Right ventricle myocardium superior (tissue), 1 donor: ENCODE measurements at places on chromosomes 6 and 20. TPM values are rescaled to one million over a fixed set of nuclear protein-coding genes. Genes with fewer than 3 reads are reported as not detected.
A peak's percentile ranks its signal among the peaks of the same experiment; 100 is the strongest.

DNA sequence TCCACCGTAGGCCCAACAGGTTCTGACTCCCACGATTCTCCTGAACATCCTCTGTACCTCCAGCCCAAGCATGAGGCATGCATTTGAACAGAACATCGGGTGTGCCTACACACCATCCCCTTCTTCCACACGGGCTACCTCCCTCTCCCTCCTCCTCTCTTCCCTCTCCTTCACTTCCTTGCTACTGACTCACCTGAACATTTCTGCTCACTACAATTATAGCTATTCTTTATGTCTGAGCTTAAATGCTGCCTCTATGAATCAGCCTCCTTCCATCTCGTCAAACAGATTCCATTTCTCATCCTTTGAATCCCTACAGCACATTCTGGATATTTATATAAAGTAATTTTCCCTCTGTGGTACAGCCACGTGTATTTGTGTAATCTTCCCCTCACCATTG, 71.4 kb upstream of the MYLIP start:
- DNase-seq = no peak

Gene DEFB132
- total RNA-seq = not detected

- no peak for DNase-seq
Observed at GRCh38 chr6:69933239-69933638, 66.9 kb downstream of the COL19A1 start.

DNA sequence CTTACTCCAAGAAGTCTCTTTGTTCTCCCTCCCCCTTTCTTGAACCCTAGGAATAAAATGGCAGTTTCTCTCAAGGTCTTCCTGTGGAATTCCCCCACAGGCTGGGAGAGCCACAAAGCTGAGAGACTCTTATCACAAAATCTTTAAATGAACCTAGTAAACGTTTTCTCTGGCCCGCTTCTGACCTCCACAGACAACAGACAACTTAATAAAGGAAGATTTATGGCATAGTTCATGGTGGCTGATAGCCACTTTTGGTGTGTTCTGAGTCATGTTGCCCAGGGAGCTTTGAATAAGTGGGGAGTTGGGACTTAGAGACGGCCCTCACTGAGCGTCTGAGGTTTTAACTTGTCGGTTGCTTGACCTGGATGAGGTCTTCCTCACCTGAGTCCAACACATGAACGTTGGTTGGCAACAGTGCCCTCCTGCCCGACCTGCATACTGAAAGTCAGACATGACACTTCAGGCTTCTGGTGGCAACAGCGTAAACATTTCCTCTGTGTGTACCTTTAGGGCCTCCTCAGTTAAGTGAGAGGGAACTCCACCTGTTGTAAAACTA, 124.1 kb downstream of the FOXO3 start:
- DNase-seq = no peak

GRCh38 chr6:109722564-109723254, 31.6 kb downstream of the FIG4 start:
- DNase-seq = no peak

Gene FERMT1
- total RNA-seq = 1.0 TPM

Gene MOG
- total RNA-seq = 10.3 TPM

GRCh38 chr20:49701241-49701790, 12.4 kb downstream of the B4GALT5 start:
- no peak for DNase-seq

Gene DNAH8
- 0.03 TPM for total RNA-seq

Gene SLC4A11
- 0.16 TPM for total RNA-seq

- peak; percentile 87 for DNase-seq
Observed at GRCh38 chr20:23048283-23049200, 930 bp downstream of the THBD start.

DNA sequence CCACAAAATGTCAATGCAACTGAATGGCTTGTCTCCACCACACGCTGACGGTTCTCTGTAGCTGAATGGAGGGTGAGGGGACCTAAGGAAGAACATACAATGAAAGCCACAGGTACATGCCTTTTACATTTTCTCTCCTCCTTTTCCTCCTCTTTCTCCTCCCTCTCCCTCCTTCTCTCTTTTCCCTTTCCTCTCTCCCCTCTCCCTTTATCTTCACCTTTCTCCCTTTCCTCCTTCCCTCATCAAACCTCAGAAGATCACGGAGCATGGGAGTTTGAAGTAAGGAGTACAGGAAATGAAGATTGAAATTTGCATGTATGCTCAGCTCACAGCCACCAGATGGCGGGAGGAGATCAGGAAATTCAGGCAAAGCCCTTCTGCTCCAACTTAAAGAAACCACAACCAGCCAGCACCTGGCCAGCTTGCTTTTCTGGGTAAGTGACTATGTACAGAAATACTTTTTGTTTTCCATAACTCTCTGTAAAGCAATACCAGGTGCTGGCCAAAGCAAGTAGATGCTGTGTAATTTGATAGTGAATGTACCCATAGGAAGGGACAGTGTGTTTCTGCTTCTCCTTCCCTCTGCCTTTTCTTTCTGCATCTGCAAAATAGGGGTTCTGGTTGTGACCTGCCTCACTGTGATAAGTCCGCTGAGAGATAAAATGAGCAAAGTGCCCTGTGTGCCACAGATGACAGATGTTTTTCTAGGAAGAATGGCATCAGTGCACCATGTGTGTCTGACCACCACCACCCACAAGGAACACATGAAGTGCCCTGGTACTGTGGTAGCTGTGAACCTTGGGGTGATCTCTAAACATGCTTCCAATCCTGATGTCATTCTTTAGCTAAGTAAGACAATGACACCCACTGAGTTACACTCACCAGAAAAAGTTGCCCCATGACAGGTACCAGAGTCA, 18.6 kb upstream of the FOXO3 start:
- peak; percentile 67 for DNase-seq

Gene PLAGL2
- total RNA-seq = 5.7 TPM

- DNase-seq = no peak
Observed at GRCh38 chr20:61656198-61656597, 404.1 kb downstream of the CDH4 start.

- DNase-seq = no peak
Observed at GRCh38 chr6:131172222-131172621, 37.0 kb downstream of the AKAP7 start.

DNA sequence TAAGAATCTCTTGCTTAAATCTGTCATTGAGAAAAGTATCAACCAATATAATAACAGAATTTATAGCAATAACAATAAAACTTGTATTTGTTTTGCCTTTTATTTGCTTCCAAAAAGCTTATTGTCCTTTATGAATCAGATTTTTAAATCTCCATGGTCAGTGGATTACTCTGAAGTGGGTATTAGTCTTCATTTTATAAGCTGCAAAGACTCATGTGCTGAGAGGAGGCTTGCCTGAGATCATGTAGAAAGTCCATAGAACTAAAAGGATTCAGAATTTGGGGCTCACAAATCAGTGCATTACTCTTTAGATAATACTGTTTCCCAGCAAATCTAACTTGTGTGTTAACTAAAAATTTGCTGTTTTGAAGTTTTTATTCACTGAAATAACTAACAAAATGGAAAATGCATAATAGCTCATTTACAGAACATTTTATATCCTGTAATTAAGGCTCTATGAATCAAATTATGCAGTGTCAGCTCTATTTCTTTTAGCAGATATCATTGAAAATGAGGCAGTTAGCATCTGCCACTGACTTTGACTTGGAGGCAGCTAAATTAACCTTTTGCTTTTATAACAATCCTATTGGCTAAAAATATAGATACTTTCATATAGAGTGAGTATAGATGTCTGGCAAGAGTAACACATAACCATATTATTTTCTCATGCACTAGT, 781.1 kb upstream of the CITED2 start:
- DNase-seq = no peak

DNA sequence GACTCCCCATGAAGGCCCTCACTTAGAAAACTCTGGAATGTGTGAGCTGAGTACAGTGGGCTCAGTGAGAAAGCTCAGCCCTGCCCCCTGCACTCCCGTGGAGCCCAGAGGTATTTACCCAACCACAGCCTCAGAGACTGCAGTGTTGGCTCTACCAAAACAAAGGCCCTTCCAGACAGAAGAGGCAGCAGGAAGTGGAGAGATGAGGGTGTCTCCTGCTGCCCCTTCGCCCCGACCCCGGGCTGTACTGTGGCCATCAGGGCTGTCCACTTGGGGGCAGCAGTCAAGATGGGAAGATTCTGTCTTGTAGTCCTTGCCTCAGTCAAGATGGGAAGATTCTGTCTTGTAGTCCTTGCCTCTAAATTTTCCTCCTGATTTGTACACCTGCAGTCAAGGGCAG, 341.3 kb downstream of the TAF4 start:
- no peak for DNase-seq

DNA sequence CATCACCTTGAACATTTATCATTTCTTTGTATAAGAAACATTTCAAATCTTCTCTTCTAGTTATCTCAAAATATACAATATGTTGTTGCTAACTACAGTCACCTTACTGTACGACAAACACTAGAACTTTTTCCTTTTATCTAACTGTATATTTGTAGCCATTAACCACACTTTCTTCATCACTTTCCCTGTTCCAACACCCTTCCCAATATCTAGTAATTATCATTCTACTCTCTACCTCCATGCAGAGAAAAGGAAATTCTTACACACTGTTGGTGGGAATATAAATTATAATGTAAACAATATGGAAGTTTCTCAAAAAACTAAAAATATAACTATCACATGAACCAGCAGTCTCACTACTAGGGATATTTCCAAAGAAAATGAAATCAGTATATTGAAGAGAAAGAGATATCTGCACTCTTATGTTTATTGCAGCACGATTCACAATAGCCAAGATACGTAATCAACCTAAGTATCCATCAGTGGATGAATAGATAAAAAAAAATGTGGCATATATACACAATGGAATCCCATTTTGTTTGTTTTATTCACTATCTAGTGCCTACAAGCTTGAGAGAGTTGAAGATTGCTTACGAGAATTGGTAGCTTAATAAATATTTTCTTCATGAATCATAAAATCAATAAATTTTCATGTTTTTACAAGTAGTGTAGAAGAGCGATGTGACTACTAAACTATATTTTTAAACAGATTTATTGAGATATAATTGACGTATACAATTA, 2.4 kb downstream of the RHAG start:
- DNase-seq = no peak
